ENCODE measurements at places on chromosomes 4 and X.

GRCh38 chr4:95087657-95088455 lies 330.1 kb downstream of the BMPR1B start:
- DNase-seq, result no peak

DNA sequence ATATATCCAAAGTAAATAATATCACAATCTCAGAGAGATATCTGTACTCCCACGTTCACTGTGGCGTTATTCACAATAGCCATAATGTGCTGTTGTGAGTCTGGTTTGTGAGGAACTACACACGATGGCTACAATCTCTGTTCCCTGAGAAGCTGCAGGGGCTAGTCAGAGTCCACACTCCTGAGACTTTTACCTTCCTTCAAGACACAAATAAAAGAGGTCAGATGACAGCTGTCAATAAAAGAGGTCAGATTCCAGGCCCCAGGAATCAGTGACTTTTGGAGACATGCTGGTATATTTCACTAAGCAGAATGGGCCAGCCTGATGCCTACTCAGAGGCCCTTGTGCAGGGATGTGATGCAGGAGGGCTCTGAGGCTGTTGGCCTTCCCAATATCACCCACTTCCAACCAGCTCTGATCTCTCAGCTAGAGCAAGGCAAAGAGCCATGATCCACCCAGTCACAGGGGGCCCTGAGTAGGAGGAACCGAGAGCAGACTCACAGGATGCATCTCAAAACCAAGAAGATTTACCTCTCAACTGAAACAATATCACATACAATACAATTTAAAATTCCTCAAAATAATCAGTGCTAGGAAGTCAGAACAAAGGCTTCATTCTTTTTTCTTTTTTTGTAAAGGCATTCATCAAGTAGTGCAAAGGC lies 13.8 kb downstream of the FRYL start:
- DNase-seq, result no peak

DNA sequence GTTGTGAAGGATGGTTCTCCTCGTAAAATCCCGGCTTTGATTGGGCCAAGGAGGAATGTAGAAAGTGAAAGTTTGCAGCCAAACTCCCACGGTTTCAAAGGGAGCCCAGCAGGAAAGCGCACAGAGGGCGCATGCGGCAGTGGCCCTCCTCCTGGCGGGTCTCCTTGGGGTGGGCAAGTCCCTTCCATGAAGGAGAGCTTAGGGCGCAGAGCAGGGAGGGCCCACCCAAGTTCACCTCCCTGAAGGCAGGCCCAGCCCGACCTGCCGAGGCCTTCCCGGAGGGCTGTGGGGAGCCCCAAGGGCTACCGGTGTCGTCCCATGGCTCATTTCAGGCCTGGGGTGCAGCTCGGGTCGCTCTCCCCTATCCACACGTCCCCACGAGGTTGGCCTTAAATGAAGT lies 2.0 kb downstream of the PDZD4 start:
- no peak for DNase-seq

DNA sequence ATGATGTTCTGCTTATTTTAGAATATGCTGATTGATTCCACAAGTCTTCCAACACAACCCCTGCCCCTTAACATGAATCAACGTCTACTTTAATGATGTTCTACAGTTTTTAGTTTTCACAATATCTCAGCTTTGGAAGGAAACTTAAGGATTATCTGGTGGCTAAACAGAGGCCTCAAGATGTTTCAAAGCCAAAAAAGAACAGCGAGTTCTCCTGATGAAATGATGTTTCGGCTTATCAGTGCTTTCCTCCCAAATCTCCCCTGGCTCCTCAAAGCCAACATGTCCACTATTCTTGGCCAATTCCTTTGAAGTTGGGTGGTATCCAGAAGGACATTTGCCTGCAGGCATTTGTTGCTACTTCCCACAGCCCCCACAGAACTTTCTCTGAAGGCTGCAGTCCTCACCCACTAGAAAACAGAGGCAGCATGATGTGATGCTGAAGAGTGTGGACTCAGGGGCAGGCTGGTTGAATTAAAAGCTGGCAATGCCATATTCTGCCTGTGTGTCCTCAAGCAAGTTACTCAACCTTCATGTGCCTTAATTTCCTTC lies 87.3 kb downstream of the ADGRG4 start:
- no peak for DNase-seq

DNA sequence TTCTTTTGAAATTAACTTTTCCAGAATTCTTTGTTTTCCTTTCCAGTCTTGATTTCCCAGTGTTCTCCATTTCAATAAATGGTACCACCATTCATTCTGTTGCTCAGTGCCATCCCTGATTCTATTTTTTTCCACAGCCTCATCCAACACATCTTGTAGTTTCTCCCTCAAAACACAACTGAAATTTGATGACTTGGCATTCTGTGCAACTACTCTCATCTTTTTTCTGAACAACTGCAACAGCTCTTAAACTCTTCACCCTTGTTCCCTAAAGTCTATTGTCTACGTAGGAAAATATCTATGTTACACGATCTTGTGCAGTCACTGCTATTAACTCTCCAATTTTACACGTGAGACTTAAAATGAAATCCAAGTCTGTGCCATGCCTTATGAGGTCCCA lies 40.5 kb downstream of the MAP9 start:
- DNase-seq, result no peak

GRCh38 chrX:154397888-154398667 lies at the start of gene RPL10:
RPL10 (plus strand) TSS chrX:154398377; CDS start chrX:154398520, 143 bp downstream.
- DNase-seq, result peak; percentile 94

DNA sequence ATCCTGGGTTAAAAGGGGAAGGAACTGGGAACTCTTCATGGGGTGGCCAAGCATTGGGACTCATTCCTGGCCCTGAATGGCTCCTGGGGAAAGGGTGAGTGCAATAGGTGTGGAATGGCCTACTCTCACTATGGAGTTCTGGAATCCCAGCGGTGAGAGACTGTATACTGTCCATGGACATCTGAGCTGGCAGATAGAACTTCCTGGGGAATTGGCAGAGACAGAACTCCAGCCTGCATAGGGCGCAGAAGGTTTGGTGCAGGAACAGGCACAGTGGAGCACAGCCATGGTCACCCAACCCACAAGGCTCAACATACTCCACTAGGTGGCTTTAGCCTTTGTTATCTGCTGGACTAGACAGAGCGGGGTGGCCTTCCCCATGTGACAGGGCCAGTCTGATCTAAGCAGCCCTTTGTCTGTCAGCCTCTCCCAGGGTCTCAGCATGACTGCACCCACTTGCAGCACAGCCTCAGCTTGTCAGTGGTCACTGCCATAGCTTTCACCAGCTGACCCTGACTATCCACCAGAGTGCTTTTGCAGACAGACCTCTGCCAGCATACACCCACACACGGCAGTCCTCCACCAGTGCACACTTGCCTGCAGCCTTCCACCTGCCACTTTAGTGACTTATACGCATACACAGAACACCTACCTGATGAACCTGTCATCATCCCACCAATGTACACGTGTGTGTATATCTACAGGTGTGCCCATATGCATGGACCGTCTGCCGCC lies 48.4 kb downstream of the TECRL start:
- DNase-seq, result no peak

DNA sequence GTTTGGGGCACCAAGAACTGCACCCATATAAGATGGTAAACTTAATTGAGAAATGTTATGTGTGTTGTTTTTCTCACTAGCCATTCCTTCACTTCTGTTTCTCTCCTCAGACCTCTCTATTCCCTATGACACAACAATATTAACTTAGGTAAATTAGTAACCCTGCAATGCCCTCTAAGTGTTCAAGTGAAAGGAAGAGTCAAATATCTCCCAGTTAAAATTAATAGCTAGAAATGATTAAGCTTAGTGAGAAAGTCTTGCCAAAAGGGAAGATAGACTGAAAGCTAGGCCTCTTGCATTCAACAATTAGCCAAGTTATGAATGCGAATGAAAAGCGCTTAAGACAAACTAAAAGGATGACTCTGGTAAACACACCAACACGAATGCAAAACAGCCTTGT lies 132.9 kb upstream of the KLF8 start:
- DNase-seq, result no peak

- DNase-seq, result no peak
These were observed 32.3 kb downstream of the DOK7 start for GRCh38 chr4:3495204-3495975.

GRCh38 chr4:11480683-11481082 lies 52.0 kb upstream of the HS3ST1 start:
- peak; percentile 47 for DNase-seq

DNA sequence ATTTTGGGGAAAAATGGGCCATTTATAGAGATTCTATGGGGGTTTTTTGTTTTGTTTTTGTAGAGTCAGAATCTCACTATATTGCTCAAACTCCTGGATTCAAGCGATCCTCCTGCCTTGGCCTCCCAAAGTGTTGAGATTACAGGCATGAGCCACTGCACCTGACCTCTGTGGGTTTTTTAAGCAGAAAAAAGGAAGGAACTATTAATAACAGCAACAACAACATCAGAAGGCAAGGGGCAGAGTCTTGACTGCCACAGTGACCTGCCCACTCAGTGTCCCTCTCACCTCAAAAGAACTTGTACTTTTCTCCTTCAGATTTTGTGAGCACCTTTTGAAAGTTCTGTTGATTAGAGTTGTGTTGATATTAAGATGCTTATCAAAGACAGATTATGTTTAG lies 48.1 kb downstream of the FNIP2 start:
- no peak for DNase-seq

DNA sequence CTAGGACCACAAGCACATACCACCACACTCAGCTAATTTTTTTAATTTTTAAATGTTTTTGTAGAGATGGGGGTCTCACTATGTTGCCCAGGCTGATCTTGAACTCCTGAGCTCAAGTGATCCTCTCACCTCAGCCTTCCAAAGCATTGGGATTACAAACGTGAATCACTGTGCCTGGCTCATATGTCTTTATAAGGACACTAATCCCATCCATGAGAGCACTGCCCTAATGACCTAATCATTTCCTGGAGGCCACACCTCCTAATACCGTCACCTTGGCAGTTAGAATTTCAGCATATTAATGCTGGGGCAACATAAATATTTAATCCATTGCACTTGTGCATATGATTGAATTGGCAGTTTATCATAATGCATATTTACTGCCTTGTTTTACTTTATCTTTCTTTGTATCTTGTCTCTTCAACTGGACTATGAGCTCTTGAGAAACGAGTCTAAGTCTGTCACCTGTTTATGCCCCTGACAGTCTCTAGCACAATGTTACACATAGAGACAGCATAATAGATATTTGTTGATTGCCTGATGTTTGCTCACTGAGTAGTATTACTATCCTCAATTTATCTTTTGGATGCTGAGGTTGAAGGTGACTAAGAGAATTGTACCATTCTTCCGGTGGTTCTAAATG lies 172.0 kb downstream of the AASDH start:
- no peak for DNase-seq

- DNase-seq, result no peak
These were observed 21.1 kb downstream of the ACOX3 start for GRCh38 chr4:8419222-8420041.

- peak; percentile 60 for DNase-seq
These were observed at the start of gene GALNT7 for GRCh38 chr4:173168396-173169177. GALNT7 (plus strand) TSS chr4:173168811; CDS start chr4:173168836, 25 bp downstream.

DNA sequence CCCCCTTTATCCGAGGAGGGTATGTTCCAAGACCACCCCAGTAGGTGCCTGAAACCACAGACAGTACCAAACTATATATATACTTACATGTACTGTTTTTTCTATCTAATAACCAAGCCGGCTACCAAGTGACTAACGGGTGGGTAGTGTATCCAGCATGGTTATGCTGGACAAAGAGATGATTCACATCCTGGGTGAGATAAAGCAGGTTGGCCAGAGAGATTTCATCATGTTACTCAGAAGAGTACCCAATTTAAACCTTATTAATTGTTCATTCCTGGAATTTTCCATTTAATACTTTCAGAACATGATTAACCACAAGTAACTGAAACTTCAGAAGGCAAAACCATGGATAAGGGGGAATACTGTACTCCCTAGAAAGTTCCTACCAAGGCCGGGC lies 46.5 kb downstream of the RFC1 start:
- no peak for DNase-seq

GRCh38 chr4:111066447-111066846 lies 443.6 kb upstream of the PITX2 start:
- no peak for DNase-seq

DNA sequence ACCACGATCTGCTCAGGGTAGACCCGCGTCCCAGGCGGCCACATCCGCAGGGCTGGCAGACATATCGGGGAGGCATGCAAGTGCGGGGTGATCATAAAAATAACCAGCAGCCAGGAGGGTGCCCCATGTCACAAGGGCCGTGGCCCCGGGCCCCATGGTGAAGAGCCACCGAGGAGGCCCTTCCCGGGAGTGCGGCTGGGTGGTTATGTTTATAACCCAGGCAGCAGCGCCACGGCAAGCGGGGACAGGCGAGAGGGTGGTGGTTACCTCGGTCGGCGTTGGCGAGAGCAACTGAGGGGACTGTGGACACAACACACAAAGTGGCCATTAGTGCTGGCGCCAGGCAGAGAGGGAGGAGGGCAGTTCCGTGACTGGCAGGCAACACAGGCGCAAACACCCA lies 92.7 kb upstream of the AFAP1 start:
- no peak for DNase-seq

DNA sequence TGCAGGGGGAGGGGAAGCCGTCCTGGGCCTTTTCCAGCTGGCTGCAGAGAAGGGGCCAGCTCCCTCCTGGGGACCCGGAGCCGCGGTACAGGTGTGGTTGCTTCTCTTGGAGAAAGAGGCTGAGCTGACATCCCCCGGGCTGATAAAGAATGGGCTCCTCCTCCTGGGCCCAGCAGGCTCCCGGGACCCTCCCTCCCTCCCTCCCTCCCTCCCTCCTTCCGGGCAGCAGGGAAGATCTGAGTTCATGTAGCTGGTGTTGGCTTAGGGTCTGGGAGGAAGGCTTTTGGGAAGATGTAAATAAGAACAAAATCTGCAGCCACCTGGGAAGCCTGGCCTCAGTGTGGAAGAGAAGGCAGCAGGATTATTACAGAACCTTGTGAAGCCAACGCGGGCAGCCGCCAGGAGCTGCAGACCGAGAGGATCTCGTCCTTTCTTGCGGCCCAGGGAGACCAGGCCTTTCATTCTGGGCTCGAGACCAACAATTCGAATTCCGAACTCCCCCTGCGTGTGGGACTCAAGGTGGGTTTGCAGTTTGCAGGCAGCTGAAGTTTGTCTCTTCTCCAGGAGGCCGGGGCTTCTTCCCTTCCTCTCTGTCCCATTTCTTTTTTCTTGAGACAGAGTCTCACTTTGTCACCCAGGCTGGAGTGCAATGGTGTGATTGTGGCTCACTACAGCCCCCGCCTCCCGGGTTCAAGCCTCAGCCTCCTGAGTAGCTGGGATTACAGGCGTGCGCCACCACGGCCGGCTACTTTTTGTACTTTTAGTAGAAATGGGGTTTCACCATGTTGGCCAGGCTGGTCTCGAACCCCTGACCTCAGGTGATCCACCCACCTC lies at the start of gene PLCXD1:
Gene PLCXD1, plus strand, starts transcription at position 216 of the 834 bp plus-strand sequence. CDS start 2,807 bp downstream, outside the sequence.
- no peak for DNase-seq

Measured in midbrain (tissue), 1 donor.